ENCODE measurements at places on chromosomes 16 and 17.

DNA sequence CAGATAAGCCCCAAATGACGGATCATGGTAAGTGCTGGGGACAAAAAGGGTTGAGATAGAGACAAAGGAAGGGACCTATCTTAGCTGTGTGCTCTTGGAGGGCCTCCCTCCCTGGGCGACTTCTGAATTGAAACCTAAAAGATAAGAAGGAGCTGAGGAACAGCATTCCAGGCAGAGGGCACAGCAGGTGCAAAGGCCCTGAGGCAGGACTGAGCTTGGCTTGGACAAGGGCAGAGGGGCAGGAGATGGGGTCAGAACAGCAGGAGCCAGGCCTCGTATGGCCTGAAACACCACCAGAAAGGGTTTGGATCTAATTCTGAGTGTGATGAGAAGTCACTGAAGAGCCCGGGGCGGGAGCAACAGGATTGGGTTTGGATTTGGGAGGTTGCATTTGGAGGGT is 75.4 kb downstream of the RTN4RL1 start:
- DNase-seq, result no peak

- DNase-seq, result no peak
These were observed 25.8 kb downstream of the SRCIN1 start for GRCh38 chr17:38579934-38580333.

DNA sequence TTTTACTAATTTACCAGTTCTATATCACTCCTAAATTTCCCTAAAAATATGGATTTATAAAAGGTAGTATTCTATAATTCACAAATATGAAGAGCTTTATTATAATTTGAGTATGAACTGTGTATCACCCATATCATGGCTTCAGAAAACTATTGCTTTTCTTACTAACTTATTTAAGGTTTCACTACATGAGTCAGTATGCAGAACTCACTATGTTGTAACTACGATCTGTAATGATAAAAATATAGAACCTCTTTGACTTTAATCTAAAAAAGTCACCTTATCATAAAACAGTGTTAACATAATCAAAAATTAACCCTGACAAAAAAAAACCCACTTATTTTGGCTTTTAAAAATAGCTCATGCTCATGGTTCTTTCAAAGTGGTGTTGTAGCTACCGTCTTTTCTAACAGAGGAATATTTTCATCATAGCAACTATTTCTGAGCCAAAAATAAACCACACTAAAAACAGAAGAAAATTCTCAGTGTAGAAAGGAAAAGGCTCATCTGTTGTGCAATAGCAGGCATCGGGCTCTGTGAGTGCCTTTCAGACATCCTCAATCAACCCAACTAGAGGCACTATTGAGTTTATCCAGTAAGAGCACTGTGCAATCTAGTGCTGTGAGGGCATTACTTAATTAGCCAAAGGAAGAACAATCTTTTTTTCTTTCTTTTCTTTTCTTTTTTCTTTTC is 42.1 kb downstream of the ITGAM start:
- DNase-seq, result no peak

- no peak for DNase-seq
These were observed 176.7 kb downstream of the SOX9 start for GRCh38 chr17:72297326-72298115.

GRCh38 chr17:50056961-50057330 is 1.0 kb downstream of the ITGA3 start:
- DNase-seq, result no peak
